ENCODE measurements at places on chromosomes 5 and 9.

DNA sequence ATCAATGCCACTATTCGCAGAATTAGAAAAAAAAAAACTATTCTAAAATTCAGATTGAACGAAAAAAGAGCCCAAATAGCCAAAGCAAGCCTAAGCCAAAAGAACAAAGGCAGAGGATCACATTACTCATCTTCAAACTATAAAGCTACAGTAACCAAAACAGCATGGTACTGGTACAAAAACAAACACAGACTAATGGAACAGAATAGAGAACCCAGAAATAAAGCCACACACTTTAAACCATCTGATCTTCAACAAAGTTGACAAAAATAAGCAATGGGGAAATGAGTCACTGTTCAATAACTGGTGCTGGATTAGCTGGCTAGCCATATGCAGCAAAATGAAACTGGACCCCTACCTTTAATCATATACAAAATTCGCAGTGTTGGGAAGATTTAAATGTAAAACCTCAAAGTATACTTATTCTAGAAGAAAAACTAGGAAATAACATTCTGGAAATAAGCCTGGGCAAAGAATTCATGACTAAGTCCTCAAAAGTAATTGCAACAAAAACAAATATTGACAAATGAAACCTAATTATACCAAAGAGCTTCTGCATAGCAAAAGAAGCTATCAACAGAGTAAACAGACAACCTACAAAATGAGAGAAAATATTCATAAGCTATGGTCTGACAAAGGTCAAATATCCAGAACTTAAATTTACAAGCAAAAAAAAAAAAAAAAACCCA lies 153.7 kb downstream of the NDUFS4 start:
- DNase-seq: no peak

DNA sequence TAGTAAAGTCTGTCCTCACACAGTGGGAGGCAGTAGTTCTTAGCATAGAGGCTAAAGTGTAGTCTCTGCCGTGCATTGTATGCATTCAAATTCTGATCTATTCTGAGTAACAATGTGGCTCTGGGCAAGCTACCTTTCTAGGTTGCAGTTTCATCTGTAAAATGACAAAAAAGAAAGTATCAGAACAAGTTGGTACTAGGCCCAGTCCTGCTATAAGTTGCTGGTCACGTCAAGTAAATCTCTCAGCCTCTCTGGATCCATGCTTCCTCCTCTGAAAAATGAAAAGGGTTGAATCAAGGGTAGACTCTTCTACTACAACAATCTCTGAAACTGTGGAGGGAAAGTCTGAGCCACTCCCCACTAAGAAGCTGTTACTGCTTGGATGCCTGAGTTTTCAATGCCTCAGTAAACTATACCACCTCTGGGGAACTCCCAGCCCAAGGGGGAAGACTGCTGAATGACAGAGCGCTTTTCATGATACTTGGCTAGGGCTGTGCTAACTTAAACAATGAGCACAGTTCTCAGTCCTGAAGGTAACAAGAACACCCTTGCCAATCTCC lies 34.5 kb upstream of the SPARC start:
- no peak for DNase-seq

- DNase-seq: no peak
These were observed 171.4 kb downstream of the MCTP1 start for GRCh38 chr5:95113489-95113888.

DNA sequence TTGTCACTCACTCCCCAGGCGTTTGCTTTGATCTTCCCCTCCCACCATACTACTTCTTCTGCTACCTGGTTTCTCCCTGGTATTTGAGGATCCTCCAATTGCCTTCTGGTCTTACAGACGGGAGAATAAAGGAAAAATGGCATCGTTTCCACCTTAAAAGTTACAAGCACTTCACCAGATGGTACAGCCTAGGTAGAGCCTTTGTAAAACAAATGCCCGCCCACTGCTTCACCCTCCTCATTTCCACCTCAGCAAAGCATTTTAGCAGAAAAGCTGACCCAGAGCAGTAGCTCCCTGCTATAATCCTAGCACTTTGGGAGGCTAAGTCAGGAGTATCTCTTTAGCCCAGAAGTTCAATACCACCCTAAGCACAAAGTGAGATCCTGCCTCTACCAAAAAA lies 5.1 kb upstream of the ANXA2R start:
- no peak for DNase-seq

DNA sequence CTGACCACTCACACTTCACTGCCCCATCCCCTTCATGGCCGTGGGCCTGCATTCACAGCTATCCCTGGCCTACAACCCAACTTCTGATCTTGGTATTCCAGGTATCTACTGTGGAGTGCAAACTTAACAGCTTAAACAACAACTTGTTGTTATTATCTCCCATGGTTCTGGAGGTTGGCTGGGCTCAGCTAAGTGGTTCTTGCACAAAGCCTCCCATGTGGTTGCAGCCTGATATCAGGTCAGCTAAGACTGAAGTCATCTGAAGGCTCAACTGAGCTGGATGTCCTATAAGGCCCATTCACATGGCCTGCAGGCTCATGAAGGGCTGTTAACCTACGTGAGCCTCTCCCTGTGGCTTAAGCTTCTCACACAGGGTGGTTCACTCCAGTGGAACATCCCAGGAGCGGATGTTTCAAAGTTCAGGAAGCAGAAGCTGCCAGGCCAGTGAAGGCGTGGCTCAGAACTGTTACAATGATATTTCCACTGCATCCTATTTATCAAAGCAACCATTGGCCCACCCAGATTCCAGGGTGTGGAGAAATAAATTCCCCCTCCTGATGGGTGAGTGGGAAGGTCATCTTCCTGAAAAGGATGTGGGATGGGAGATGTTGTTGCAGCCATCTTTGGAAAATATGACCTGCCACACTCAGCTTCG lies 30.0 kb upstream of the TRIO start:
- DNase-seq: no peak

DNA sequence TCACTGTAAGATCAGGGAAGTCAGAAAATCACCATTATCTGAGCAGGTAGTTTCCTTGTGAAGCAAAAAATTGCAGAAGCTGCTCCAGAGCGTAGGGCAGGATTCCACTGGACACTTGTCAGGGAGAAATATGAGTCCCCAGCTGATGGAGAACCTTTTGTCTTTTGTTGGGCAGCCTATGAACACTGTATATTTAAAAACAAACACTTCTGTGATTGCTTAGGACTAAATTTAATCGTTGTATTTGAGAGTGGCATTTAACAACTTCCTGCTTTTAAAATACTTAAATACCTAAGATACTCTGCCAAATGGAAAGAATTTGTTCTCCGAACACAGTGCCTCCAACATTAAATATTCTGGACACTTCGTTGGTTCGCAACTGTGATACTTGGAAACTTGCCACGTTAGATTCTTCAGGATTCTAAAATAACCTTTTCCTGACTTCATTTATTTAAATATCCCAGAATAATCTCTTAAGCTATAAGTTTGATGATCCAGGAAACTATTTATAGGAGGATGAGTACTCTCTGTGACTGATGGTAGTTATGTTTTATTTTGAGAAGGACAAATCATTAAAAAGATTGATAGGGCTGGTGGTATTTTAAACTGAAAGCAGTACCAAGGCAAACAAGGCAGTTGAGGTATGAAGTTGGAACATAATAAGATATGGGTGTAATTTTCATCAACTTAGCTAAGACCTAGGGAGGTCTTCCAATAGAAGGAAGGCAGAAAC lies 2.7 kb upstream of the HSPA4 start:
- DNase-seq: no peak

DNA sequence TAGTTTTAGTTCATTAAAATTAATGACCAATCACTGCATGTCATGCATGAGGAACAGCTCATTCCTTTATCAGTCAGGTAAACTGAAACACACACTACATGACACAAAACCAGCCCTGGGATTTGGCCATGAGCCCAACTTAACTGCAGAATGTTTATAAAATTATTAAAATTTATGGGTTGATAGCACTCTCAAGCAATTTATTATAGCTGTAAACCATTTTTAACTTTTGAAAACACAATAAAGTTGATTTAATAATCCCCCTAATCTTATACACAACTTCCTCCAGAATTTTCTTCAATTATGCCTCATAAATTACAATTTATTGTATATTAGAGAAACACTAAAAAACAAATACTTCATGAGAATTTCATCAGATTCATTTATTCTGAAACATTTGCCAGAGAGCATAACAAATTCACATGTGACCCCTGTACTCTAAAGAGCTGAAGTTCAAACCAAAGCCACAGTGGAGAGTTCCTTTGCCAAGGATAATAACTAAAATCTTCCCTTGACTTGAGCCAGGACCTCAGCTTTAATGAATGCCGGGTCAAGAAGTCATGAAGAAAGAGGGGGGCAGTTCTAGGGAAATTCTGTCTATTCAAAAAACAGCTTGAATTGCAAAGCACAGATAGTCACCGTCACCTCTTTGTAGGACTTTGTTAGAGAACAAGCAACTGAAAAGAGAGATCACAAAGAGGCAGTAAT lies 763.7 kb upstream of the GRAMD2B start:
- DNase-seq: no peak

- peak; percentile 54 for DNase-seq
These were observed 3.7 kb downstream of the CARD19 start for GRCh38 chr9:93099551-93100275.

DNA sequence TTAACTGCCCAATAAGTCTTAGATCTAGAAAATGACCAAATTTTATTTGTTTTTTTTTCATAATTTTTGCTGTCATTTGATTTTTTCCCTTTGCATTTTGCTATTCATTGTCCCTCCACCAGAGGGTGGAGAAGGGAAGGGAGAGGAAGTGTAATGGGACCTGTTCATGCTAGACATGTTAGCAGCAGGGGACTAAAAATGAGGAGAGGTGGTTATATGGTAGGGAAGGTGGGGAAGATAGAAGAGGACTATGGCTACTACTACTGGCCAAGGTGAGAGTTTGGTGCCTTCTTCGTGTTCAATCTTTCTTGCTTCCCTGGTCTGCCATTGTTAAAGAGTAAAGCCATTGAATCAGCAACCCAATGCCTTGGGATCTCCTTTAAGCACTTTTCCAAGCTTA lies 6.4 kb downstream of the GRIA1 start:
- DNase-seq: peak; percentile 16

Measured in adrenal gland (tissue), 19 donors.